ENCODE measurements at places on chromosomes 11 and 22.
A peak's percentile ranks its signal among the peaks of the same experiment; 100 is the strongest.

DNA sequence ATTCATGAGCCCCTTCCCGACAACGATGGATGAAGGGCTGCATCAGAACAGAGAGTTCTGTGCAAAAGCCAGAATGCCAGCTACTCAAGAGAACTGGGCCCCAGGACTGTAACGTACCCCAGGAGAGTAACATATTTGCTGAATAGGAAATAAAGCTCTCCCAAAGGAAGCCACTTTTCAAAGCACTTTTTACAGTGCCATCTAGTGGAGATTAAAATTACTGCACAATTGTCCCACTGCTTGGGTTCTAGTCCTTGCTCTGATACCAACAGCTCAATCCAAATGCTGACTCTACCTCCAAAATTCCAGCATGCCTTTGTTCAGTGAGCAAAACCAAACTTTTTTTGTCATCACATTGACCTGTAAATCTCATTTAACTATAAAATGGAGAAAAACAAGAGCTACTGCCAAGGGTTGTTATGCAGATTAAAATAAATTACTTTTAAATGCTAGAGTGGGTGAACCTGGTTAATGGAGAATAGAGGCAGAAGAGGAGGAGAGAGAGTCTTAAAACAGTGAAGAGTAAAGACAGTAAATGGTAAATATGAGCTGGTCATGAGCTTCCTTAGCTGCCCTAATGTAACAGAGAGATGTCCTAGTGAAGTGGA is 87.6 kb upstream of the FSHB start:
- peak; percentile 1 for DNase-seq

GRCh38 chr11:35424157-35424940 is 5.0 kb upstream of the SLC1A2 start:
- no peak for DNase-seq

- DNase-seq = no peak
Observed at GRCh38 chr11:76515494-76515893, 70.7 kb downstream of the EMSY start.

GRCh38 chr11:2525166-2525861 is 80.5 kb downstream of the KCNQ1 start:
- no peak for DNase-seq

DNA sequence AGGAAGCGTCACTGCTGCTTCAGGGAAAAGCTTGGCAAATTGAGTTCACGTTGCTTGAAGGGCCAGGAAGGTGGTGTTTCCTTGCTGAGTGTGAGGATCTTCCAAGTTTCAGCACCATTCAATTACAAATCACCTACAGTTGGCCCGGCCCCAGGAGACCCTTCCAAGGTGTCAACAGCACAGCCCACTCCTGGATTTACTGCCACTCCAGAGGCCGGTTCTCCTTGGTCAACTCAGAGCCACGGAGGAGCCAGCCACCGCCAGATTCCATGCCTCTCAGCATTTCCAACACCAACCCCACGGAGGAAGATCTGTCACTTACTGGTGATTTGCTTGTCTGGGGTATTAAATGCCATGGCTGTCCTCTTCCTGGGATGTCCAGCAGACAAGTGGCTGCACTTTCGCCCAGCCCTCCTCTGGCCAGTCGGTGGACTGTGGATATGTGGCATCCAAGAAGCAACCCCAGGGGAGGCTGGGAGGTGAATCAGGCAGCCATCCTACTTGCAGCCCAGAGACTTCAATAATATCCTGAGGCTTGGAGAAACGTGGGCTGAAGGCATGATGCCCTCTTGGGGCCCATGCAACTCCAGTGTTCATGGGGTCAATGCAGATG is 74.1 kb upstream of the SHANK2 start:
- no peak for DNase-seq

DNA sequence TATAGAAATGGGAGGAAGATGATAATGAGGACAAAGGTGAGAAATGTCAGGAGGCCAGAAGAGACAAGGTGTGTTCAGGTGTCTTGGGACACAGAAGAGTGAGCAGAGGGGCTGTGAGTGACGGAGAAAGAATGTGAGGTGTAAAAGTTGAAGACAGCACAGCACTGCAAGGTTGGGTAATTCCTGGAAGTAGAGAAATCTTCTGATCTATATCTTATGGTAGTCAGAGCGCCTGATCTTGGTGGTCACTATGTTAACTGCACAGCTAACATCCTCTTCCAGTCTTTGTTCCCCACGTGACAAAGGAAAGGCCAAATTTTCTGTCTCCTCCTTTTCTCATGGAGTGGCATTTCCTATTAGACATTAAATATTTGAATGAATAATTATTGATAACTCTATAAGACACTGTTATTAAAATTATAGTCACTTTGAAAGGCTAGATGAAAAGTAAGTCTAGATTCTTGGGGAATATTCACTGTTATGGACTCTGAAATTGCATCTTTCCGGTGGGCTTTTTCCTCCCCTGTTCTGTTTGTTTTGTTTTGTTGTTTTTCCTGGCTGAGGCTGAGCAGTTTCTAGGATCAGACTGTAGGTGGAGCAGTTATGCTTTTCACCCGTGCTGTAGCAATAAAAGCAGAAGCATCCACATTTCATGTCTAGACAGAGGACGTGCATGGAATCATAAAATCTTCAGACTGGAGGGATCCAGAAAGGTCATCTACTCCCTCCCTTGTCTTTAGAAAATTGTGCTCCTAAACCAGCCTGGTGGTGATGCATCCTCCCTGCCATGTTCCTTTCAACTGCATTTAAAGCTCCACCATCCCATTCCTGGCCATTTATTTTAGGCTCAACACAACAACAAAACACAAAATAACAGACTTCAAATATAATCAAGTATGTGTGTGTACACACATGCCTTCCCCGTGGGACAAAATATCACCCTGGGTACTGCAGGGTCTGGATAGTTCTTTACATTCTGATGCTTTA is 26.6 kb downstream of the SC5D start:
- peak; percentile 41 for DNase-seq

DNA sequence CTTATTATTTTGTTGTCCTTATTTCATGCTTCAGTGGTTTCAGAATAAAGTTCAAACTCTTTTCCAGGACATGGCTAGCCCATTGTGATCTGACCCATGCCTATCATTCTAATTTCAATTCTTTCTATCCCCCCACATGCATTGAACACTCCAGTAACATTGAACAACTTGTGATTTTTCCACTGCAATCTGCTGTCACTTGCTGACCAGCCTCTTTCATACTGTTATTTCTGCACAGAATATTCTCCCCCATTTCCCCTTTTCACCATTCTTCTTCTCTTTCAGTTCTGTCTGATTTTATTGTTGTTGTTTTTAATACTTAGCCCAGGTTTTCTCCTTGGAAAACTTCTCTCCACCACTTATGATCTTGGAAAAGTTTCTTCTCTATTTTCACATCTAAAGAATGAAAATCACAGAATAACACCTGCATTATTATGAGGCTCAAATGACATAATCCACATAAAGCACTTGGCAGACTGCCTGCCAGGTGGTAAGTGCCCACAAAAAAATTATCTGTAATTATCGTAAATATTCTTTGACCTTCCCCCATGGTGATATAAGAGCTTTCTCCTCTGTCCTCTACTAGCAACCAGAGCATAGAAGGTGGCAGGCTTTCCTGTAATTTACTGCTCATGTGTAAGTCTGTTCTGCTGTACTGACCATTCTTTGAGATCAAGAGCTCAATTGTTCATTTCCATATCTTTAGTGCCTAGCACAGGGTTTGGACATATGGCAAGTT is 51.9 kb upstream of the EED start:
- no peak for DNase-seq

- DNase-seq = no peak
Observed at GRCh38 chr11:74870485-74870884, 78.4 kb downstream of the XRRA1 start.

- DNase-seq = no peak
Observed at GRCh38 chr22:49856766-49857618, 3.3 kb downstream of the ZBED4 start.

All from hippocampal formation (tissue), 2 donors.